ENCODE measurements at places on chromosomes 2 and 18.

- DNase-seq: no peak
Measured at GRCh38 chr2:239563561-239563960, 162.7 kb upstream of the HDAC4 start.

GRCh38 chr2:79179036-79179435 lies 19.5 kb upstream of the REG3A start:
- DNase-seq: no peak

- DNase-seq: no peak
Measured at GRCh38 chr2:8115966-8116365, 565.9 kb upstream of the ID2 start.

GRCh38 chr2:13003500-13003899 lies 286.8 kb downstream of the TRIB2 start:
- no peak for DNase-seq

DNA sequence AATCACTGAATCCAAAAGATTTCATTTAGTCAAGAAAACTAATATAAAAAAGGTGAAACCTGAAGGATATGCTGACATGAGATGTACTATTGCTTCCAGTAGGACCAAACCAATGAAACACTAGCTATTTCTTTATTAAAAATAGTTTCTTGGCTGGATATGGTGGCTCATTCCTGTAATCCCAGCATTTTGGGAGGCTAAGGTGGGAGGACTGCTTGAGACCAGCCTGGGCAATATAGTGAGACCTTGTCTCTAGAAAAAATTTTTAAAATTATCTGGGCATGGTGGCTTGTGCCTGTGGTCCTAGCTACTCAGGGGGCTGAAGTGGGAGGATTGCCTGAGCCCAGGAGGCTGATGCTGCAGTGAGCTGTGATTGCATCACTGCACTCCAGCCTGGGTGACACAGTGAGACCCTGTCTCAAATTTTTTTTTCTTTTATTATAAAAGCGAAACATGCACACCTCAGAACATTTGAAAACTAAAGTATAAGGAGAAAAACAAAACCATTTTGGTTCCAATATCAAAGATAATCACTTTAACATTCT lies 266.2 kb downstream of the TGIF1 start:
- no peak for DNase-seq

DNA sequence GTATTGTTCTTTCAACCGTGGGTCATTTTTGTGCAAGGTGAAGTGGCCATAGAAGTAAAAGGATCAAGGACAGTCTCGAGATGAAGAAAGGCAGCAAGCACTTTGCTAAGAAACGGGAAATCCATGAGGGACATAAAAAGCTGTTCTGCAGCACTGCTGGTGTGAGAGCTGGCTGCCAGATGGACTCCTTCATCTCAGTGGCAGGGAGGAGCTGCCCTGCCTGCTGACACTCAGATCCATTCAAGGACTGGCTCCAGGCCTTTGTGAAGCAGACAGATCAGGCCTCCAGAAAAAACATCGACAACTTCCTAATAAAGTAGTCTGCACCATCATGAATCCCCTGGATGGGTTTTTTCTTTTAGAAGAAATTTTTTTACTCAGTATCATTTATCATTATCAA lies 29.5 kb downstream of the RMC1 start:
- no peak for DNase-seq

- no peak for DNase-seq
Measured at GRCh38 chr2:128412181-128412871, 93.7 kb upstream of the HS6ST1 start.

- no peak for DNase-seq
Measured at GRCh38 chr2:30691091-30691947, 115.9 kb downstream of the CAPN13 start.

- DNase-seq: no peak
Measured at GRCh38 chr18:13872932-13873331, 42.4 kb downstream of the MC2R start.

GRCh38 chr18:2508155-2508554 lies 63.1 kb downstream of the METTL4 start:
- DNase-seq: no peak

DNA sequence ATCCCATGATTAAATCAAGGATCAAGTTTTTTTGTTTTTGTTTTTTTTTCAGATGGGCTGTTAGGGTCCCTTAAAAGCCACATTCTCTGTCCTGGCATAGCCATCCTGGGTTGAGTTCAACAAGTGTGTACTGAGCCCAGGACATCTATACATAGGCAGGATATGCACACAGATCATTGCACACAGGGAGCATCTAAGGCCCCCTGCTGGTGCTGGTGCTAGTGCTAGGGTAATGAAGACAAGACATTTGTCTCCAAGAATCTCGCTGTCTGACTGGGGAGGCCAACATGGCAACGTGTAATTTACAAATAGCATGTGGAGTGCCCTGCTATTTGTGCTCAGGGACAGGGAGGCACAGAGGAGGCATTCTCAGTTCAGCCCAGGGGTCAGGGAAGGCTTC lies 124.5 kb downstream of the VAPA start:
- no peak for DNase-seq

DNA sequence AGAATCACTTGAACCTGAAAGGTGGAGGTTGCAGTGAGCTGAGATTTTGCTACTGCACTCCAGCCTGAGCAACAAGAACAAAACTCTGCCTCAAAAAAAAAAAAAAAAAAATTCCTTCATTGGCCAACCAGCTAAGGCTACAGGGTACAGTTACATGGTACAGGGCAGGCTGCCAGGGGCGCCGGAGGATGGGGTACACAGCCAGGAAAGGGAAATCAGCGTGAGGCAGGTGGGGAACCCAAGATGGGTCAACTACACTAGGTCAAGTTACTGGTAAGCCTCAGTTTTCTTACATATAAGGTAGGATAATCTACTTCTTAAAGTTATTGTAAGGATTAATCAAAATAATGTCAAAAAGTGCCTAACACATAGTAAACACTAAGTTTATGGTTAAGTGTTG lies 142.6 kb upstream of the MSH6 start:
- no peak for DNase-seq

GRCh38 chr18:9824474-9824832 lies 61.3 kb upstream of the TXNDC2 start:
- DNase-seq: no peak

DNA sequence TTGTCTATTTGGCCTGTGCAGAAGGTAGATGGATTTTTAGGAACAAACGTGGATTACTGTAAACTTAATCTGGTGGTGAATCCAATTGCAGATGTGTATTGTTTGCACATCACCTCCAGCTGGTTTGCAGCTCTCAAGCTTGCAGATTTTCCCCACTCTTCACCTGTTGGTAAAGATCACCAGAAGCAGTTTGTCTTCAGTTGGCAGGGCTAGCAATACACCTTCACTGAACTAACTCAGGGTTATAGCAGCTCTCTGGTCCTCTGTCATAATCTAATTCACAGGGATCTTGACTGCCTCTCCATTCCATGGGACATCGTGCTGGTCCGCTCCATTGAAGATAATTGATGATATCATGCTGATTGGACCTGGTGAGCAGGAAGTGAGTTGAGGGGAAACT lies 181.5 kb downstream of the VAPA start:
- DNase-seq: no peak

GRCh38 chr2:216279459-216279858 lies 92.8 kb downstream of the MARCHF4 start:
- DNase-seq: no peak

DNA sequence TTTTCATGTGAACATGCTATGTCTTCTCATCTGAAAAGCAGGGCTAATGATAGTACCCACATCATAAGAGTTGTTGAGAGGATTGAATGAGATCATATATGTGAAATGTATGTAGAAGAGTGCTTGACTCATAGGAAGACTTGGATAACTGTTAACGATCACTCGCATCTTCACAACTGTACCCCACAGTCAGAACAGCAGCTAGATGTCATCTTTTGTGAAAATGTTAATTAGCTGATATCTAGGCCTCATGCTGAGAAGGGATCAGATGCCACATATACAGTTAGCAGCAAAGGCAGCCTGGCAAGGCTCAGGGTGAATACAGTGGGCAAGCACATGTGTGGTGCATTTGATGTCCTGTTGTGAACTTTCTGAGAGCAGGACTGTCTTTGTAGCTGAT lies 24.2 kb downstream of the MAP3K20 start:
- no peak for DNase-seq

GRCh38 chr2:118443596-118443995 lies 355.3 kb downstream of the INSIG2 start:
- no peak for DNase-seq

- no peak for DNase-seq
Measured at GRCh38 chr2:95382192-95382591, 20.3 kb upstream of the FAHD2A start.

GRCh38 chr2:26720322-26721114 lies 28.0 kb downstream of the KCNK3 start:
- DNase-seq: no peak

DNA sequence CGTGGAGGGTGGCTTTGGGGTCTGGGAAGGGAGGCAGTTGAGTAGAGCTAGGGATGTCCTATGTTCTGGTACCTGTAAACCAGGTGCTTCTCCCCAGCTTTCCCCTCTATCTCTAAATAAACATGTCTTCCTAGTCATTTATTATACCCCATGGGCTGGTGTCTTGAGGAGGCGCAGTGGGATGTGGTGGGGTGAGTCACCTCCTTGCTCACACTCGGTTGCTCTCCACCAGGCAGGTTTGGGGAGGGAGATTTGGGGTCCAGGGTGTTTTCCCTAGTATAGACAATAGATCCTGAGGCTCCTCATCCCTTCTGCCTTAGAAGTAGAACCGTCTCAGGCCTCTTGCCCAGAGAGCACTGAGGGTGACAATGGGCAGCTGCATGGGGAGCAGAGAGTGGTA lies 5.1 kb downstream of the PSD4 start:
- DNase-seq: no peak

- no peak for DNase-seq
Measured at GRCh38 chr2:1841903-1842791, 97.8 kb upstream of the PXDN start.

DNA sequence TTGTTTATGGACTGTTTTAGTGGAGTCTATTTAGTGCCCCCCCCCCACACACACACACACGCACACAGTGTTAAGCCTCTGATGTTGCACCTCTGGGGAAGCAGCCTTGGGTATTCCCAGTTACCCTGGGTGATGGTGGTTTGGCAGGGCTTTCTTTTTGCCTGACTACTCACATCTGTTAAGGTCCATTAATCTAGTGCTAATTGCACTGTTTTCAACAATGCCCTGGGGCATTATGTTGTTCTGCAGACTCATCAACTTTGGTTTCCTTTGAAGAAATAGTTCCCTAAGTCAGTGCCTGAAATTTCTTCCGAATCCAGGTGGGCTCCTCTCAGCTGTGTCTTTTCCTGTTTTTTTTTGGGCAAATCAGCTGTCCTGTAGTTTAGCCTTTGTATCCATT lies 34.7 kb downstream of the SPOPL start:
- no peak for DNase-seq

DNA sequence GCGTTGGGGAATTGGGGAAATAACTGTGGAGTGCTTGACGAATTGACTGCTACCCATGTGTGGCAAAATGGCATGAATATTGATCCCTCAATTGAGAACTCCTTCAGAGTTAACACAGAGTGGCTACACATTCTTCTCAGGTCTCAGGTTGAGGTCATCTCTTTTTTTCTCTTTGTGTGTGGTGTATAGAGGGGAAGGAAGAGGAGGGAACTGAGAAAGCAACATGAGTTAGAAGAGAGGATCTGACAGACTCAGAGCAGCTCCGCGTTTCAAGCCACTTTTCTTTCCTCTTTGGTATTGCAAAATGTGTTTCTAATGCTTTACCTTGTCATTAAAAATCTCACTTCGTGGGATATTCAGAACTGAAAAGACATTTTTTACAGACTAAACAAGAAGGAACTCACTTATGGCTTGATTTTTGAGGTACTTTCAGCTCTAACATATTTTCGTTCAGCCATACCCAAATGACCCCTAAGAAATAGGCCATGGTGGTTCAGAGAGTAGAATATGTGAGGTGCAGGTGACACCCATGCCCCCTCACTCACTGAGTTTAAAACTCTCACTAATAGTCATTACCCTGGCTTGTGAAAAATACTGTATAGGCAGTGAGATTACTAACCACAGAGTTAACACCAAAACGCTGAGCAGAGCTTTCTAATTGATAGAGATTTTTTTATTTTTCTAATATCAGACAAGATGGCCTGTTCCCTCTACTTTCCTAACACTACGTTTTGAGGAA lies 22.5 kb downstream of the STAT4 start:
- no peak for DNase-seq

DNA sequence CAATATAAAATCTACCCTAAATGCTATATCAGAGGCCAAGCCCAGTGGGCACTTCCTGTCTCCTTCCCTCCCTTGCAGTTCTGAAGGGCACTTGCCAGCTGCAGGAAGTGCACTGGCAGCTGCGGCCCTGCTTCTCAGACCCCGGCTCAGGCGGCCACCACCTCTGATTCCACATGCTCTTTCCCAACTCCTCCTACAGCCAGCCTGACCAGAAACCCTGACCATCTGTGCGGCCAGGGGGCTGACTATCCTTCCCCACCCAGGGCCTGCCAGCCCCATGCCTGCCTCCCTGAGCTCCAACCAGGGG lies 88.6 kb downstream of the ZBTB7C start:
- DNase-seq: no peak

GRCh38 chr18:23867006-23867405 lies 147.5 kb upstream of the TTC39C start:
- no peak for DNase-seq

DNA sequence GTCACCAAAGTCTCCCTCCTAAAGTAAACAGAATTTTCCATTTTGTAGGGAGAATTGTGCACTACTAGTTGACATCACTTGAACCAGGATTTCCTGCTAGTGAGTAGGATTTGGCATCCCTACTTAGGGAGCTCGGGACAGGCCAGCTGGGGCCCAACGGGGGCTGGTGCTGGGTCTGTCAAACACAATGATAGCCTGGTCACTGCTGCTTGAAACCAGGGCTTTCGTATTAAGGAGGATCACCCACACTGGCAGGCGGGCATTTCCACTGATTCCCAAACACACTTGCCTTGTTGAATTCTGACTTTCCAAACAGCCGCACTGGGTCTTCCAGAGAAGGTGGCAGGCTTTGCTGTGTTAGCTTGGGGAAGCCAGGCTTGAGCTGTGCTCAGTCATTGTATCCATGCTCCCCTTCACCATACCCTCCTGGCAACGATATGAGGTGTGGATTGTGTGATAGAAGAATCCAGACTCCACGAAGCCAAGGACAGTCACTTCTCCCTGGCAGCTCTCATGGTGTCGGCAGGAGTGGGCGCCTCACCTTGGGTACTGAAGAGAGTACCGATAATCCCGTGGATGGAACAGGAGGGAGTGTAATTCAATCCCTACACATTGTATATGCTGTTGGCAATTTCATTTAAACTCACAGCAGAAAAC lies 7.5 kb downstream of the GDF7 start:
- DNase-seq: no peak

DNA sequence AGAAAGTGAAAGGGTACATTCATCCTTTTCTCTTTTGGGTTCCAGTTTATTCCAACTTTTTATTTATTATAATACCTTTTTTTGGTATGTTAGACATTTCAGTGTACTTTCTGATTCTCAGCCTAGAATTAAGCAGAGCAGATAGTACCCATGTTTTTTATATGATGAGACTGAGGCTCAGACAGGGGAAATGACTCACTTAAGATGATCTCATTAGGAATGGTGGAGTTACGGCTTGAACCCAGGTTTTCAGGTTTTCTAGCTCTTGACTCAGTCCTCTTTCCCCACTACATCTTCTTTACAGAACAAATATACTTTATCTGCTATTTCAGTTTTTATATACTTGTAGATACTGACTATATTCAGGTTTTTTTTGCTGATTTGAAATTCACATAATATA lies 51.7 kb upstream of the OTX1 start:
- no peak for DNase-seq

Data from stimulated activated CD4-positive, alpha-beta T cell treated with anti-CD3 and anti-CD28 coated beads, TNF-alpha, amount 100 ng/mL, for 1 hour (primary cell).